Activated T-cell treated with anti-CD3 and anti-CD28 coated beads, Interleukin-2, amount 50 U/mL, for 1 hour (primary cell): ENCODE measurements at places on chromosomes 13 and 19.

- no peak for DNase-seq
These were observed 353 bp downstream of the ENOX1 start for GRCh38 chr13:43786472-43786765.

GRCh38 chr19:32687681-32688080 is 3.9 kb upstream of the NUDT19 start:
- DNase-seq = no peak

DNA sequence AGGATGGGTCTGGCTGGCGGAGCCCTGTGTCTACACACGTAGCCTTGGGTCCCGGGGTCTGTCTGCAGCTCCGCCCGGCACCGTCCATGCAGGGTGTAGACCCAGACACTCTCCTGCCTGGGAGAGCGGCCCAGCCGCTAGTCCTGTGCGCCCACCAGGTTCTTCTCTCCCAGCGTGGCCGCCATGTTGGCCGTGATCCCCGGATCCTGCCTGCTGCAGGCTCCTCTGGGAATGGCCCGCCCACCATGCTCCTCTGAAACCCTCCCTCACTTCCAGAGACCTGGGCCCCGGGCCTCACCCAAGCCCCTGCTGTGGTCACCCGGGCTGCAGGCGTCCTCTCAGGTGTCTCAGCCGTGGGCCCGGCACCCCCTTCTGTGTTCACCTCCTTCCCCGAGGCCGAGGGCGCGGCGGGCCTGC is 57.7 kb upstream of the MCF2L start:
- DNase-seq = no peak

GRCh38 chr19:5644037-5644436 is 21.2 kb downstream of the SAFB start:
- no peak for DNase-seq

- peak; percentile 69 for DNase-seq
These were observed 12.4 kb downstream of the NOSIP start for GRCh38 chr19:49567861-49568441.
